ENCODE measurements at places on chromosomes 12 and 14.

DNA sequence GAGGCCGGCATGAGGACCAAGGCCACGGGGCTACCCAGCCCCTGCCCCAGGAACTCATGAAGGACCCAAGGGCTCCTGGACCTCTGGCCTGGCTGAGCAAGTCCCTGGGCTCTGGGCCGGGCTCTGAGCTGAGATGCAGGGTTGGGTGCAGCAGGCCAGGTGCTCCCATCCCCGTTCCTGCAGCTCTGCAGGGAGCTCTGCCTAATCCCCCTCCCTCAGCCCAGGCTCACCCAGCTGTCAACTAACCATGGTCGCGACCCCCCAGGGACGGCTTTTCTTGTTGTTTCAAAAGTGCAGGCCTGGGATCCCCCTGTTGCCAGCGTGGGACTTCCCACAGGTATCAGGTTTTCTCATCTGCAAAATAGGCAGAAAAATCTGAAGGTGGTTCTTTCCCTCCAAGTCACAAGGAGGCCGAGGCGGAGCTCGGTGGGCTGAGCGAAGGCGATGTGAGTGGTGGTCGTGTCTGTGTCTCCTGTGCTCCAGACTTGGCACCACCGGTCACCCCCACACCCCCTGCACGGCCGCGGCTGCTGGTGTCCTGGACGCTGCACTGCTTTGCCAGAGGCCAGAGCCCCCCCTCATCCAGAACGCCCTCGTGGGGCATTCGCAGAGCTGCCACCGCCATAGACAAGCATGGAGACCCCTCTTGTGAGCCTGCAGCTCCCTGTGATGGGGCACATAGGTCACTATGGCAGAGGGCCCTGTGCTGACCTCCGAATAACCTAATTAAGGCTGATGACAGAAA is 22.5 kb upstream of the GALNT9 start:
- DNase-seq: no peak

GRCh38 chr14:105152794-105153241 is 15.8 kb downstream of the JAG2 start:
- DNase-seq: no peak

GRCh38 chr14:92563359-92563758 is 49.8 kb downstream of the RIN3 start:
- DNase-seq: peak; percentile 2

GRCh38 chr14:86838363-86838762 is 1154.6 kb downstream of the GALC start:
- no peak for DNase-seq

DNA sequence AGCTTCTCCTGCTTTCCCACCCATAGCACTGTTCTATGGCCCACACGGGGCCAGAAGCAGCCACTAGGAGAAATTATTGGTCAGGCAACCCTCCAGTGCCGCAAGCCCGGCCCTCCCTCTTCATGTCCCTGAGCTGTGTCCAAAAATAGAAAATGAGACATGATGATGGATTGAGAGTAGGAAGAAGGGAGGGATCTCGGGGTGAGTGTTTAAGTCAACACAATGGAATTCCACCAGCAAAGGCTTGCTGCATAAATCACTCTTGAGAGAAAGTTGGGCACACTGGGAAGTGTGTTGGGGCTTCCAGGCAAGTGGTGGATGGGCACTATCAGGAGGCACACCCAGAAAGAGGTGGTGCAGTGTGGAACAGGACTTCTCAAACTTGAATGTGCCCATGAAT is 94.2 kb downstream of the LLPH start:
- no peak for DNase-seq

- DNase-seq: peak; percentile 87
These were observed 9.8 kb upstream of the HSP90AA1 start for GRCh38 chr14:102096569-102097188.

DNA sequence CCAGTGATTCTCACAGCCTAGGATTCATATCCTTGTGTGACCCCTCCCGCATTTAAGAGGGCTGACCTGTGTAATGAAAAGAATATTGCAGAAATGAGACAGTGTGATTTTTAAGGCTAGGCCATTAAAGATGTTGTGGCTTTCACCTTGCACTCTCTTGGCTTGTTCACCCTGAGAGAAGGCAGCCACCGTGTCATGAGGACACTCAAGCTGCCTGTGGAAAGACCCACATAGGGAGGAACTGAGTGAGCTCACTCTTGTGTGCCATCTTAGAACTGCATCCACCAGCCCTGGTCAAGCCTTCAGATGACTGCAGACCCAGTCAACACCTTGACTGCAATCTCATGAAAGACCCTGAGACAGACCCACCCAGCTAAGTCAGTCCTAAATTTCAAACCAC is 46.3 kb upstream of the TMPO start:
- no peak for DNase-seq

GRCh38 chr12:48618541-48618940 is 48.7 kb upstream of the LALBA start:
- DNase-seq: peak; percentile 76

DNA sequence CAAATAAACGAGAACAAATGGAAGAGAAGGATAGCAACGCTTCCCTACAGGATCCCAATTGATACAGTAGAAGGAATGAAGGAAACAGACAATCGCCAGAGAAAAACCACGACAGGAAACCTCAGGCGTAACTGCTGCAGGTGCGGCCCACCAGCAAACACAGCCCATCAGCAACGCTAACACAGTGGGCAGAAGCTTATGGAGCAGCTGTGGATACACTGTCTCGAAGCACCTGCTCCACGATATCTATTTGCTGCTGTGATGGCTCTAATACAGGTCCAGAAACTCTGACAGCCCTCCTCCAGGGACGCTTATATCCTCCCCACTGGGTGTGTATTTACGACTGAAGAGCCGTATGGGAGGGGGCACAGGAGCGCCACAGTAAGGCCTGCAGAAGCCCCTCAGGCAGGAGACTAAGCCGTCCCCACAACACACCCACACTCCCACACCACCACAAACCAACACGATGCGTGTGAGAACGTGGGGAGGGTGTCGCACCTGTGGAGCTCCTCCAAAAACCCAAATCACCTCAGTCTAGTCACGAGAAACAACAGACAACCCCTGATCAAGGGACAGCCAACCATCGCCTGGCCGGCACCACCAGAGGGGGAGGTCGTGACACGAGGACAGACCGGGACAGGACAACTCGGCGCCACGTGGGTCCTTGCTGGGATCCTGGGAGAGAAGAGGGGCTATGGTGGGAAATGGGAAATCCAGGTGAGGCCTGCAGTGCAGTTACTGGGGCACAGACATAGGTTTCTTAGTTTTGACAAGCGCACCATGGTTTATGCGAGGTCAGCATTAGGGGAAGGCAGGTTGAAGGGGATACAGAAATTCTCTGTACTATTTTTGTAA is 24.0 kb downstream of the POLE start:
- no peak for DNase-seq

- DNase-seq: no peak
These were observed 363.1 kb downstream of the LRIG3 start for GRCh38 chr12:58557171-58557570.

DNA sequence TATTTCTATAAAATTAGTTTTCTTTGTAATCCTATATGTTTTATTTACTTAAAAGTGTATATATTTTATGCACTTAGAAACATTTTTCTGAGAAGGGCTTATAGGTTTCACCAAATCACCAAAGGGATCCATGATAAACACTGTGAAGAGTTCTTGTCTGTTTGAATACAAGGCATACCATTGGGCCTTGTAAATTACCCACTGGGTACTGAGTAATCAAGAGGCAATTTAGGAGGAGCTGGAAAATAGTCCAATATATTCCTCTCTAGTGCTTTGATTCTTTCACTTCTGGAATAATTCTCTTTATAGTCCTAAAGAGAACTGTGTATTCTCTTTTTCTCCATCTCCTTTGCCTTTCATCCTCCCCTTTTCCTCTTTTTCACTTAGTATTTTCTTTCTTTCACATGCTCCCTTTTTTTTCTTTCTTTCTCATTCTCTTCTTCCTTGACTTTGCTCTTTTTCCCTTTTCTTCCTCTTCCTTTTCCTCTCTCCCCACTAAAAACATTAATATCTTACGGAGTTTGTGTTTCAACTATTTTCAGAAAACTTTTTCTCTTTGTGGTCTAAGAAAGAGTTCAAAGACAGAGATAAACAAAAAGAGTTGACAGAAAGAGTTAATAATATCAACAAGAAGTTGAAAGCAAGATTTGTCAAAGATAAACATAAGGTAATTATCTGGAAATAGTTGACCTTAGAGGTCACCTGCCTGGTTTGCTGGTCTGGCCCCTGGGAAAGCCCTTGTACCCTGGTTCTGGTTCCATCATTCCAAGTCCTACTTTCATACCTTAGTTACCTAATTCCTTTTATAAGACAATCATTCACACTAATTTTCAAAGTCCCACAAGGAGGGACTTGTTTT is 435.3 kb downstream of the RAD51B start:
- DNase-seq: no peak

GRCh38 chr14:74948228-74949175 is 6.9 kb downstream of the PGF start:
- no peak for DNase-seq

- DNase-seq: no peak
These were observed 34.9 kb downstream of the ACTN1 start for GRCh38 chr14:68944162-68944561.

GRCh38 chr14:91227183-91227628 is 17.3 kb downstream of the GPR68 start:
- no peak for DNase-seq

DNA sequence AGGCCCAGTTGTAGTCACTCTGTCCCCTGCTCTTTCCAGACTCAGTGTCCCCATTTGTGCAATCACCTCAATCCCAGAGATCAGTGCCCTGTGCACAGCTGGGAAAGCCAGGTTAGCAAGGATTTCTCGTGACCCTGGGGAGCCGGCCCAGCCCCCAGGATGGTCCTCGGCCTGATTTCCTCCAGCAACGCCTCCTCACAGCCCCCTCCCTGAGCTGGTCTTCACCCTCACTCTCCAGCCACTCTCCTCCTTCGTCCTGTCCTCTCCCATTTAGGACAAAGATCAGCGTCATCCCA is 194.8 kb upstream of the C14orf180 start:
- no peak for DNase-seq

DNA sequence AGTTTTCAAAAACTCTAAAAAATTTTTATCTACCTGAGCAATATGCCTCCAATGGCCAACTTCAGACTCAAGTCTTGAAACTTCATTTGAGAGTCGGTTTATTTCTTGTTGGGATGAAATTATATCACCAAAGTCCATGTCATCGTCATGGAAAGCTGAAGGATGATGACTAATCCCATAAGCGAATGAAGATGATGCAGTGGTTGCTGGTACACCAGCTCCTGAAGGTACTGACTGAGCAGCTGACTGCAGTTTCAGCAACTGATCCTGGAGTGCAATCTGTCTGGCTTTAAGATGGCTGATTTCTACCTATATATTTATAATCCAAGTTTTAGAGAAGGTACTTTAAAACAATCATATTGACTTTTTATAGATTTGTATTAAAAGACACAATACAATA is 18.3 kb downstream of the TRIP11 start:
- DNase-seq: no peak

DNA sequence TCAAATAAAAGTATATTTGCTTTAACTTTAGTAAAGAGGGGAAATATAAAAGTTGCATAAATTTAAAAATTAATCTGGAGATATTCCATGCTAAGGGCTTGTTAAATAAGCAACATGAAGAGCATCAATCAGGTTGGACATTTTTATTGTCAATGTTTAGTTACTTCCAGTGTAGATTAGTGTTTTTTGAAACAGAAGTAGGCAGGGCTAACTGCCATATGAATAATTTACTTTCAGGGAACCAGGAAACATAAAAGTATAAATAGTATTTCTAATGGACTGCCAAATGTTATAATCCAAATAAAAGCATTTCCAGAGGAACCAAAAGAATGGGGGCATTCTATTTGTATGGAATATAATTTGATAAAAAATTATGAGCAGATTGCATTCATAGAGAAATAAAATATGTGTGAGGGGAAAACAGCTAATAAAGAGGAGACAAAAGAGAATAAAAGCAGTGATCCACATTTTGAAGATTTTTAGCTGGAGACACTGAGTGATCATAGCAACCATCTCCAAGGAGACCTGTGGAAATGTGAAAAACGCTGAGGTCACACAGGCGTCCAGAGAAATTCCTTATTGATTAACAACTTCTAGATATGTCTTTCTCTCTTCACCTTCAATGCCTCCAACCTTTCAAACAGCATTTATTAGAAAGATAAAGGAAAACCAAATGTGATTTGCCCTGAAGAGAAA is 70.8 kb downstream of the SRGAP1 start:
- no peak for DNase-seq

GRCh38 chr12:64610079-64610659 is at the start of gene RASSF3:
Gene RASSF3 (plus strand): TSS chr12:64610495. CDS start chr12:64610633, 138 bp downstream.
- peak; percentile 90 for DNase-seq

- DNase-seq: peak; percentile 6
These were observed 31.4 kb upstream of the SLC2A13 start for GRCh38 chr12:40137252-40137651.

DNA sequence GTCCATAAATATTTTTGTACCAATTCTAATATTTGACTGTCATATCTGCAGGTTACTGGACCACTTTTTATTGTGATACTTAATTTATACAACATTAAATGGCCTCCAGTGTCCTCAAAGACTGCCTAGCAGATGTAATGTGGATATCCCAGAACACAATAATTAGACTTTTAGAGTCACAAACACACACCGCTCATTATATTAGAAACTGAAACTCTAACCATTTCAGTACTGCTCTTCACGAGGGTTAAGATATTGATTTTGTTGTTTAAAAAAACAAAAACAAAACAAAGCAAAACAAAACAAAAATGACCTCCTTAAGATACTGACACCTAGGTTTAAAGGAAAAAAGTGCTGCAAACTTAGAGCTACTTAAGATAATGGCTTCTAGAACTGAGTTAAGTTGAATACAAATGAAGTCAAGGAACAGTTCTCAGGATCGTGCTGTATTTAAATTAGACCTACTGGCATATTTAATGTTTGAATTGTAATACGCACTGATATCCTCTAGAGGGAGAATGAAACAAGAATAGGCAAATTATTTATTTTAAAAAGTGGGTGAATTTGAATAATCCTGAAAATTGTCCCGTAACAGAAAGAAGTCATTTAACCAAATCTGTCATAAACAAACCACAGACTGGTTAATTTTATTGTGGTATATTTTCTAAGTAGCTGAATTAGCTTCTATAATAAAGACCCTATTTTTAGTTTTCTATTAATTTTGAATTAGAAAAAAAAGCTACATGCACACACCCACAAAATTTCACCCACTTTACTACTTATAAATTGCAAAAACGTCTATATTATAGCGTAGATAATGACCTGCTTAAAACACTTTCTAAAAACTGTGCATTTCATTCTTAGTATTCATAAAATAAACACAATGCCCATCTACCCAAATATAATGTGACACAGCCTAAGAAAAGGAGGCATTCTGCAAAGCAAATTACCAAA is 395.2 kb upstream of the DCN start:
- DNase-seq: no peak

DNA sequence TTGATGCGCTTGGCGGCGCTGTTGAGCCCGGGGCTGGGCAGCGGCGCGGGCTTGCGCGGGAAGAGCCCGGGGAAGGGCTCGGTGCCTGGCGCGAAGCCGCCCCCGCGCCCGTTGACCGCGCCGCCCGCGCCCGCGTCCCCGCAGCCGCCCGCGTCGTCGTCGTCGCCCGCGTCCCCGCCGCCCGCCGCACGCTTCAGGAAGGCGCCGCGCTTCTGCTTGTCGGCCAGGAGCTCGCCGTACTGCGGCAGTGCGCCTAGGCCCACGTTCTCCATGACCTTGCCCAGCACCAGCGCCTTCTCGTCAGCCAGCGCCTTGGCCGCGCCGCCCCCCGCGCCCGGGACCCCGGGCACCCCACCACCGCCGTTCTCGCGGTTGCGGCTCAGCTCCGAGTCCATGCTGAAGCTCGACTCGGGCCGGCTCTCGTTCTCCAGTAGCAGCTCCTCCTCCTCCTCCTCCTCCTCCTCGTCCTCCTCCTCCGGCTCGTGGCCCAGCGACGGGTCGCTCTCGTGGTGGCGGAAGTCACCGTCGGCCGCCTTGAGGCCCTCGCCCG is 97.2 kb downstream of the BCL11B start:
- no peak for DNase-seq

Data from CD4-positive, alpha-beta T cell treated with Interleukin-17A for 4 hours (primary cell).